Right ventricle myocardium superior (tissue), 1 donor: ENCODE measurements at places on chromosomes 7 and 10.

DNA sequence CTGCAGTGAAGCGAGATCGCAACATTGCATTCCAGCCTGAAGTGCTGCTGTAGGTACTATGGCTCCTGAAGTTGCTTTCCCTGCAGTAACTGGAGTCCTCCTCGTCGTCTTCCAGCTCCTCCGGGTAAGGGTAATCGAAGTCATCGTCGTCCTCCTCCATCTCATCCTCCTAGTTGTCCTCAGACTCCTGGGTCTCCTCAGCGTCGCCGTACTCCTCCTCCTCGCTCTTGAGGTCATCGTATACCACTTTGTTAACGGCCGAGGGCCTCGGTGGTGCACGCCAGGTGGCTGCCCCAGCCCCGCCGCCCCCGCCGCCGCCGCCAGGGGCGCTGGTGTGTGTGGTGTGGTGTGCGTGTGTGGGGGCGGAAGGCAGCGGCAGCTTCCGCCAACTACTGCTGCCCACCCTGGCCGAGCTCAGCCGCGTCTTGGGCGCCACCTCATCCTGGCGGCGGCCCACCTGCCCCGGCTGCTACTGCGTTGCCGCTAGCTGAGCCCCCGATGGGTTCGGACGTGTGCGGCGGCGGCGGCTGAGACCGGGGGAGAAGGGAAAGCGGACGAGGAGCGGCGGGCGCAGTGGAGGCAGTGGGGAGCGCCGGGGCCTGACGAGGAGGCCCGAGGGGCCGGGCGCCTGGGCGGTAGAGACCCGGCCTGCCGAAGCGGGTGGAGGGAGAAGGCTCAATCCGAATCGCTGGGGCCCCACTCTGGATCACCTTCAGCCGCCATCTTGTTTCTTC, 11.8 kb upstream of the ACBD5 start:
- peak; percentile 86 for DNase-seq

GRCh38 chr7:151066273-151066974, 7.0 kb downstream of the SLC4A2 start:
- no peak for DNase-seq

GRCh38 chr7:270351-270983, 19.5 kb upstream of the FOXL3 start:
- DNase-seq, result peak; percentile 38

DNA sequence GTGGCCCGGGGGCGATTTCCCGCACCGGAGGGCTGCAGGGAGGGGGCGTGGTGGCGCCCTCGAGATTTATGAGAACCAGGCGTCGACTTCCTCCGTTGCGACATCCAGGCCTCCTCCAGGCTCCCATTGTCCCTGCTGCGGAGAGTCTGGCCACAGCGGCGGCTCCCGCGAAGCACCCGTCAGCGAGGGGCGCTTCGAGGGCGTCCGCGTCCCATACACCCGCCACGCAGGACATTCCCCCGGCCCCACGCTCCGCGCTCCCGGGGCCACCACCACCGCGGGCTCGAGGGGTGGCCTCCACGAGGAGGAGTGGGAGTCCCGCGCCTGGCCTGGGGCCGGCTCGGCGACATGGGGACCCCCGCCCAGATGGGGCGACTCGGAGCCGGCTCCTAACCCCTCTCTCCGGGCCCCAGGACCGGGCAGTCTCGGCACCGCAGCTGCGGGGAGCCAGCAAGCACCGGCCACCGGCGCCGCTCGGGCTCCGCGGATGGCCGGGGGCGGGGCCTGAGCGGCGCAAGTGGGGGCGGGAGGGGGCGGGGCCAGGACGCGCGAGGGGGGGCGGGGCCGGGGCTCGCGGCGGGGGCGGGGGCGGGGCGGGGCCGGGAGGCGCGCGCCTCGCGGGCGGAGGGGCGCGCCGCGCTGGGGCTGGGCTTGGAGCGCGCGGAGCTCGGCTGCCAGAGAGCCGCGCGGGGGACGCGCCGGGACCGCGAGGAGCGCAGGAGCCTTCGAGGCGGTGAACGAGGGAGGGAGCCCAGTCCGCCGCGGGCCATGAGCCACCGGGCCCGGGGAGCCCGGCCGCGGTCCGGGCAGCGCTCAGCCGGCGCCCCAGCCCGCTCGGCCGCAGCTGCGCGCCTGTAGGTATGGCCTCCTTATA, at the start of gene SH2B2:
TSS of gene SH2B2 (plus strand) at position 632 of the 874 bp plus-strand sequence. CDS start 13,683 bp downstream, outside the sequence.
- peak; percentile 89 for DNase-seq
